ENCODE measurements at places on chromosomes 4 and X.

DNA sequence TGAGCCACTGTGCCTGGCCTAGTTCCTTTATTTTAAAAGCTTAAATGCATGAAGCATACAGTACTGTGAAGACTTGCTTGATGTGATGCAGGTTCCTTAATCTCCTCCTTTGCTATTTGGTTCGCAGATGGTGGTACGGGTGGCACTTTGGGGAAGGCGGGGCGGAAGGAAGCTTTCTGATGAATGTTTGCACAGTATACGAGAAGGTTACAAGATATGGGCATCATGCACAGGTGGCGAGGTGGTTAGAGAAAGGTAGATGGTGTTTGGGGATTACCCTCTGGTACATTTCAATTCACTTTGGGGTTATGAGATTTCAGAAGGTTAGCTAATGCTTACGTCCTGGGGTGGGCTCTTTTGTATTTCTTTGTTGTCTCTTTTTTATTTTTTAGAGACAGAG is 17.2 kb downstream of the RHOH start:
- H3K27ac ChIP-seq, result no peak overlapping the region
- H3K4me1 ChIP-seq, result no peaks in the 10 kb centered on the region
- no peak for DNase-seq
- no peak overlapping the region for H3K4me3 ChIP-seq
- H3K27me3 ChIP-seq, result no peaks in the 10 kb centered on the region
- H3K36me3 ChIP-seq, result no peaks in the 10 kb centered on the region

DNA sequence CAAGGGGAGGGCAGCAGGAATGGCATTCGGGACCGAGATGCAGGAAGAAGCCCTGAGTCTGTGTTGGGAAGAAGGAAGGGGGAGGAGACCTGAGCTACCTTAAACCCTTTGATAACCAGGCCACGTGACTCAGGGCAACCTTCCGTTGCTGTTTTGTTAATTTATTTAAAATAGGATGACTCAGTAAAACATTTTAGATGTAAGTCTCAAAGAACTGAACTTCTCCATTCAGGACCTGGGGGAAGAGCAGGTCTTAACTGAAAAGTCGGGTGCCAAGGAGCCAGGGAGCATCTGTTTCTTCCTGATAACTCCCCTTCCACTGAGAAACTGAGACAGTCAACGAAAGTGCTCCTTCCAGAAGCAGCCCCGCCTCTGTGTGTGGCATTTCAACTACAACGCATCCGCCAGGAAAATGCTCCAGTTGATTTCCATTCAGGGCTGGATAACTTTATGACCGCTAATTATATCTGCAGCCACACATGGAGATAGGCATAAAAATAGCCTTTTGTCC is 88.0 kb downstream of the IRF2 start:
- H3K4me1 ChIP-seq, result peaks cover 11% of the 10 kb centered on the region
- no peaks in the 10 kb centered on the region for H3K36me3 ChIP-seq
- peak overlapping the region; percentile 33 for H3K27ac ChIP-seq
- no peak for DNase-seq
- H3K27me3 ChIP-seq, result no peaks in the 10 kb centered on the region

GRCh38 chrX:29788991-29789699 is 426.2 kb upstream of the MAGEB2 start:
- no peaks in the 10 kb centered on the region for H3K4me1 ChIP-seq
- no peak overlapping the region for H3K4me3 ChIP-seq
- H3K27me3 ChIP-seq, result no peaks in the 10 kb centered on the region

DNA sequence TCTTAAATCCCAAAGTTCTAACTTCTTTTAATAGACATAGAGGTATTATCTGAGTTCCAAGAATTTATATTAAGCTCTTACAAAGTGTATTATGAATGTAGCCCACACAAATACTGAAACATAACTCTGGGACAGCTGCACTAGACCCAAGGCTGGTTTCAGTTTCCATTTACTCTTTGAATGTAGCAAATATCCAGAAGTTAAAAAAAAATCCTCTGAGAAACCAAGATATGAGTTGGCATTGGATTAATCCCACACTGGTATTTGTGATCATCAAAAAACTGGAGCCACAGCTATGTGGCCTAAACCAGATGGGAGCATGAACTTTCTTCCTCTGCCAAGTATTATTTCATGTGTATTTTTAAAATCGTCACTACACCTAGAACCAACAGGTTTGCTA is 23.6 kb upstream of the SMPX start:
- H3K27ac ChIP-seq, result no peak overlapping the region
- H3K4me3 ChIP-seq, result no peak overlapping the region
- H3K36me3 ChIP-seq, result no peaks in the 10 kb centered on the region
- H3K27me3 ChIP-seq, result no peaks in the 10 kb centered on the region
- no peak for DNase-seq
